ENCODE measurements at places on chromosomes 16 and 17.
A peak's percentile ranks its signal among the peaks of the same experiment; 100 is the strongest.

DNA sequence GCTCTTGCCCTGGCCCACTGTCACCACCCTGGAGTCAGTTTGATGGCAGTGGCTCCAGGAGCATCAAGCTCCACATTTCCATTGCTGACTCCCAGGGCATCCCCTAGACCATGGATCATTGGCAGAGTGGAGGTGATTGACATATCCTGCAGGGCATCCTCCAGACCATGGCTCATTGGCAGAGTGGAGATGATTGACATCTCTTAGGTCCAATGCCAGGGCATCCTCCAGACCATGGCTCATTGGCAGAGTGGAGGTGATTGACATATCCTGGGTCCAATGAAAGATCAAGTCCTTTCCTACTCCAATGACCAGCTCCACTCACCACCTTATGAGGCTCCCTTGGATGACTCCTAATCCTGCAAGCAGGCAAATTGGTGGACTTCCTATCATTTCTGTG, 174.3 kb upstream of the NLRP1 start:
- DNase-seq, result peak; percentile 45

GRCh38 chr16:59392911-59393310, 658.8 kb upstream of the GOT2 start:
- no peak for DNase-seq

DNA sequence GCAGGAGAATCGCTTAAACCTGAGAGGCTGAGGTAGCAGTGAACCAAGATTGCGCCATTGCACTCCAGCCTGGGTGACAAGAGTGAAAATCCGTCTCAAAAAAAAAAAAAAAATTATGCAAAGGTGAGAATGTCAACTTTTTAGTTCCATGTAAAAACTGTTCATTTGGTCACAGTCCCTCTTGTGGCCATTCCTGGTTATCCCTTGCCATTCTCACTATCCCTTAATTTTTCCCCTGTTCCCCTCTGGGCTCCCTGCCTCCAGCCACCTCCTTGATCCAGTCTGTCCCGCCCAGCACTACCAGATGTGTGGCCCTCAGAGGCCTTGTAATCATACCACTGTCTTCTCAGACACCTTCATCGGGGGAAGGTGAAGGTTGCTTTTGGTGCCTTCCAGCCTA, 23.4 kb downstream of the DCAF7 start:
- no peak for DNase-seq

DNA sequence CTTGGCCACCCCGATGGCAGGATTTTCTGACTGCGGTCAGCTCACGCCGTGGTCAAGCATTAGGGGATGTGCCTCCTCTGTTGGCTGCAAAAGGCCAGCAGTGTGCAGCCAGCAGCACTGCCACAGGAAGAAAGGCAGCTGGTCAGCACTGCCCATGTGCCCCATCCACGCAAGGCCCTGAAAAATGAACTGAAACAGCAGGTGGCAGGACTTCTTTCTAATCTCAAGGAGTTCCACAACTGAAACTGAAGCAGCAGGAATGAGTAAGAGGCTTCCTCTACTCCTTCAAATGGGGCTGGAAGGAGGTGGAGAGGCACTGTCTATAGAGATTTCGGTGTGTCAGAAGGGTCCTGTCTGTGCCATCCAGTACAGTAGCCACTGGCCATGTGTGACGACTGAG, 3.2 kb downstream of the ZNF500 start:
- no peak for DNase-seq

- no peak for DNase-seq
These were observed 19.3 kb downstream of the TMEM11 start for GRCh38 chr17:21194703-21195102.

DNA sequence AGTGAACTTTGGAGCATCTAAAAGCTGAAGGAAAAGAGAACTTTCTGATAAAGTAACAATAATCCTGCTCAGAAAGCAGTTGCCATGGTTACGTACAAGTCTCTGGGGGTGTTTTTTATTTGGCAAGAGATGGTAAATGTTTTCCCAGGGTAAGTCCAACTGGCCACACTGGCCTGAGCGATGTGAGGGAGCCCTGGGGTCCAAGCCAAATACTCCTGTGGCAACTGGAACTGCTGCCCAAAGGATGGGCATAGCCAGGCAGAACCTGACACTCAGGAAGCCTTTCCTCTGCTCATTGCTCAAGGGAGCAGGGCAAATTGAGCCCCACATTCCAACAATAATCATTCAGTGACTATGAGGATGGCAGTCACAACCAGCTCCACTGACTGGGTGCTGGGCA, 26.8 kb upstream of the WSCD1 start:
- no peak for DNase-seq

GRCh38 chr16:79751471-79752184, 151.1 kb upstream of the MAF start:
- DNase-seq, result no peak

GRCh38 chr16:54171626-54172537, 114.7 kb downstream of the IRX3 start:
- DNase-seq, result no peak

GRCh38 chr16:22217890-22218730, 12.0 kb downstream of the EEF2K start:
- DNase-seq, result peak; percentile 82

GRCh38 chr16:48491517-48491916, 106.3 kb upstream of the SIAH1 start:
- DNase-seq, result no peak

DNA sequence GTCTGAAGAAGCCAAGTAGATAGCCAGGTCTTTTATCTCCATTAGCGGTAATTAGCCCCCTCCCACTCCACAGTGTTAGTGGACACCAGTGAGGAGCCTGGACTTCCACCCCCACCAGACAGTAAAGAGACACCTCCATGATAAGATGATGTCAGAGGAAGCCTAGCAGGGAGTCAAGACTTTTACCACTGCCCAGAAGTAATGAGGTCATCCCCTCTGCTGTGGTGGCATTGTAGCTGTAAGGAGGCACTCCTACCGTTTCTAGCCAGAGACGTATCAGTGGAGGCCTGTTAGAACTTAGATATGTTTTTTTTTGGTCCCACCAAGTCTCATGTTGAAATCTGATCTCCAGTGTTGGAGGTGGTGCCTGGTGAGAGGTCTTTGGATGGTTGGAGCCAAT, 38.1 kb downstream of the PIK3R5 start:
- no peak for DNase-seq

GRCh38 chr17:44865231-44865660, 17.6 kb downstream of the HIGD1B start:
- DNase-seq, result peak; percentile 72

GRCh38 chr16:88561485-88562359, 8.5 kb upstream of the ZC3H18 start:
- DNase-seq, result peak; percentile 54

DNA sequence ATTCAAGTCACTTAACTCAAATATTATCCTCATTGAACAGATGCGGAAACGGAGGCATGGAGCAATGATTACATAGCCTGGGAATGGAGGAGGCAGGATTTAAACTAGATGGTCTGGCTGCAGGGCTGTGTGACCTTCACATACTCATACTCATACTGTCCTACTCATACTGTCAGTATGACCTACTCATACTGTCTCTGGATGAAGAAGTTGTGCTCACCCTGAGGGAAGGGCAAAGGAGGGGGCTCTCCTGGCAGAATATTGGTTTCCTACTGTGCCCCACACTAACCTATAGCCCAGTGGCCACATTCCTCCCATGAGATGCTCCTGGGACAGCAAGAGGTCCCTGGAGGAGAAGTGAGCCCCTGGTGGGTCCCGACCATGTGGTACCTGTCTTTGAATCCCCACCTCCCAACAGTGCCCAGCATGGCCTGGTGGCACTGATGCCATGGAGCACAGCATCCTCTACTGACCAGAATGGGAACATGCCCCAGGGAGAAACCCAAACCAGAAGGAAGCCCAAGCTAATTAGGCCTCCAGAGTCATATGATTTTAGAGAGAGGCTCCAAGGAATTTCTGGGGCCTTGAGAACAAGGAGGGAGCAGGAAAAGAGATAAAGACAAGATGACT, 197.3 kb upstream of the SDK2 start:
- no peak for DNase-seq

GRCh38 chr16:11372829-11373306, 27.6 kb downstream of the RMI2 start:
- DNase-seq, result no peak

DNA sequence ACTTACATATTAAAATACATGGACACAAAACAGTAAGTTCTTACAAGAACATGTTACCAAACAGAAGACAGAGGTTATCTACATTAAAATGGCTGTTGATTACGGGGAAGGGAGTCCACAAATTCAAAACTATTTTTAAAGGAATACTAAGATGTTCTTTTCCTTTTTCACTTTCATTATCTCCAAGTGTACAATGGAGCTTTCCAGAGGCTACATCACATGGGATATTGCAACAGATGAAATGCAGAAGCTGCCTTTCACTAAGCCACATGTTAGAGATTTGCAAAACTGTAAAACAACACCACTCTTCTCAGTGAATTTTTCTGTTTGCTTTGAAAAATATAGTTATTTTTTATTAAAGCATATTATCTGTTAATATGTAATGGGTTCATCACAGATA, 53.6 kb downstream of the XPO6 start:
- no peak for DNase-seq

DNA sequence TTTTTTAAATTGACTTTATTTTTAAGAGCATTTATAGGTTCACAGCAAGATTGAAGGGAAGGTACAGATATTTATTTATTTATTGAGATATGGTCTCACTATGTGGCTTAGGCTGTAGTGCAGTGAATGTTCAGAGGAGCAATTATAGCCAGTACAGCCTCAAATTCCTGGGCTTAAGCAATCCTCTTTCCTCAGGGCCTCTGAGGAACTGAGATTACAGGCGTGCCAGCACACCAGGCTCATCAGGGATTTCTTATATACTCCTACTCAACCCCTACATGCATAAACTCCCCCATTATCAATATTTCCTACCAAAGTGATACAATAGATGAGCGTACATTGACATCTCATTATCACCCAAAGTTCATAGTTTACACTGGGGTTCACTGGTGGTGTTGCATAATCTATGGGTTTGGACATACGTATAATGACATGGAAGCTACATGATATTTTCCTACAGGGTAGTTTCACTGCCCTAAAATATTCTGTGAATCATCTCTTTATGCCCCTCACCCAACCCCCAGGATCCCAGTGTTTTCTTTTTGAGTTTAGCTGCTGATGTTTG, 33.5 kb downstream of the HS3ST3B1 start:
- DNase-seq, result no peak

- DNase-seq, result no peak
These were observed 5.0 kb downstream of the ENGASE start for GRCh38 chr17:79079421-79080200.

DNA sequence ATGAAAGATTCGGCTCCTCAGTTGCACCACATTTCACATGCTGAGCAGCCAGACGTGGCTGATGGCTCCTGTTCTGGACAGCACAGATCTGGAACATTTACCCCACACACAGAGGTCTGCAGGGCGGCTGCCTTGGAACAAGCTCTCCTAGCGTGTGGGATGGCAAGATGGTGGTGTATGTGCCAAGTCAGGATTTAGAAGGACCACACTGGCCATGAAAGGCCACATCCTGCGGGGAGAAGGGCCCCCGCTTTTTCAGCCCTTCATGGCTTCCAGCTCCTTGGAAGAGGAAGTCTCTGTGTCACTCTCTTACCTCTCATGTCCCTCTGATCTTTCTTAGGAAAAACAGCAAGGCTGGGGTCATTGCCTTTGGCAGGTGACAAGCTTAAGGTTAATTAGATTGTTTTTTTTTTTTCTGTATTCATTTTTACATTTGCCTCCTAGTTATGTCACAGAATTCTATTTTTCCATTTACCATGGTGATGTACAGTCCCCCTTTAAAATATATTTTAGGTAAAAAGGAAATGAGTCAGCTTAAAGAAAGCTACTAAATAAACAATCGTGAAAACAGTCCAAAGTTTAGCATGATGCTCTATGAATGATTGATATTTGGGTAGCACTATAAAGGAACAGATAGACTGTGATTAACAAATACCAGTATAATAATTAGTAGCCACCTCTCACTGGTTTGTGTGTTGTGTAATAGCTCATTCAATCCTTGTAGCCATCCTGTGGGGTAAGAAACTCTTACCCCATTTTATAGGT, 396.6 kb downstream of the CPPED1 start:
- no peak for DNase-seq

GRCh38 chr17:42251115-42251514, 25.1 kb downstream of the STAT5B start:
- no peak for DNase-seq

DNA sequence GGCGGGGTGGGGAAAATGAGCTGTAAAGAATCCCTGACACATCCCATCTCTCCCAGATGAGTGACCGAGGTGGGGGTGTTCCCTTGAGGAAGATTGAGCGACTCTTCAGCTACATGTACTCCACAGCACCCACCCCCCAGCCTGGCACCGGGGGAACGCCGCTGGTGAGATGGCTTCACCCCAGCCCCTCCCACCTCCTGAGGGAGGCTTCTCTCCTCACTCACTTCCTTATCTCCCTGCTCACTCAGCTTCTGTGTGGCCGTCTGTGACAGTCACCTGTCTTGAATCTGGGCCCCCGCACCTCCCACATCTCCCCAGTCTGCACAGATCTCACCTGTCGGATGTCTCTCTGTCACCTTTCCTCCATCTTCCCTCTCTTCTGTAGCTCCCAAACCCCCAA, 13.4 kb downstream of the PDK2 start:
- DNase-seq, result no peak

DNA sequence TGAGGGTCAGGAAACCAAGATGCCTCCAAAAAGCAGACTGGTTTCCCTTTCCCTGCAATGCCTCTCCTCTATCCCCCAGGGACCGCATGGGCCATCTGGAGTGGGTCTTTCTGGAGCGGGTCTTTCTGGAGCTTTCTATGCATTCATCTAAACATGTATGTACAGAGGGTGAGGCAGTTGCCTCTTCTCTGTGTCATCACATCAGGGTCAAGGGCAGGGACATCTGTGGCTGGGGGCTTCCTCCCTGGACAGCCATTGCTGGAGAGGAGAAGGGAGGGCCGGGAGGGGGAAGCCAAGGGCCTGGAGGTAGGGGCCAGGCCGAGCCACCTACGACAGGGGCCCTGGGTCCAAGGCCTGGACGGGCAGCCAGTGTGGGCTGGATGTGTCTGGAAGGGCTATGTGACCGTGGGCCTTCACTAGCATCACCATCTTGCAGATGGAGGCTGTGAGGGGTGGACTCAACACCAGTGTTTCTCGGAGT, 840 bp downstream of the ADCY7 start:
- peak; percentile 25 for DNase-seq

DNA sequence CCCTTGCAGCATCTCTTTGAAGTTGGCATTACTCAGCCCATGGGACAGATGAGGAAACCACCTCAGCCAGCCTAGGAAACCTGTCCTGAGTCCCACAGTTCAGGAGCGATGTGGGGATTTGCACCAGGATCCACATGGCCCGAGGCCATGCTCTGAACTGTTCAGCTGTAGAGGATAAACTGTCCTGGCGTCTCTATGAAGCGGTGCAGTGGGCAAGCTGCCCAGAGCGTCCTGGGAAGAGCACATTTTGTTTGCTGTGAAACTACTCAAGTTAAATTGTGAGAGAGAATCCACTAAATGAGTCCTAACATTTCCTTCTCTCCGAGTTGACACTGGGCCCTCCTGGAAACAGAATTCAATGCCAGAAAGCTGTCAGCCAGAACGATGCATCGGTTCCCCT, 276.6 kb upstream of the TNRC6C start:
- DNase-seq, result no peak

DNA sequence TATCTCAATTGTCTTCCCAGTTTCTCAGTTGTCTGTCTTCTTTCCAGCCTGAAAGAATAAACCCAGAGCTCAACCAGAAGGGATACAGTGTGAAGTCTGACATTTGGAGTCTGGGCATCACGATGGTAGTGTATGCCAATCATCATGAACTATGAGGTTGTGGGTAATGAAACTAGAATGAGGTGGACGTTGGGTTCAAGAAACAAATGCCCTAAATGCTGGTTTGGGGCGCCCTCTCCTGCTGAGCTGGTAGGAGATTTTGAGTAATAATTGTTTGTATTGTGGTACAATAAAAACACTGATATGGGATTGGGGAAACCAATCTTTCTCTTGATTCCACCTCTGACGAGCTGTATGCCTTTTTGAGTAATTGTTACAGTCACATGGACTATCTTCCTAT, 110.4 kb downstream of the MAP2K6 start:
- DNase-seq, result no peak

Measured in hematopoietic multipotent progenitor cell treated with erythropoietin and hydrocortisone succinate and interleukin-3 and kit ligand, for 8 days (in vitro differentiated cells).